ENCODE measurements at places on chromosomes 6 and 20.
A peak's percentile ranks its signal among the peaks of the same experiment; 100 is the strongest.

GRCh38 chr6:38803129-38803528 is 88.0 kb downstream of the DNAH8 start:
- DNase-seq: no peak

DNA sequence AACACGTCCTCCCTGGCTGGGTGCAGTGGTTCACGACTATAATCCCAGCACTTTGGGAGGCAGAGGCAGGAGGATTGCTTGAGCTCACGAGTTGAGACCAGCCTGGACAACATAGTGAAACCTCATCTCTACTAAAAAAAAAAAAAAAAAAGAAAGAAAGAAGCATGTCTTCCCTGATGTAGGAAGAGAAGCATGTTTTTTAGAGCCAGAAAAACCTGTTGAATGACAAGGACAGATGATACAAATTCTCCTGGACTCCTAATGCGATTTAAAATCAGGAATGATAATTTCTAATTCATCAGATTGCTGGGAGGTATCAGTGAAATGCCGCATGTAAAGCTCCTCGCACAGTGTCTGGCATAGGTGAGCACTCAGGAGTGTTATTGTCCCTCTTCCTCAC is 23.7 kb upstream of the SEC63 start:
- no peak for DNase-seq

GRCh38 chr6:149225946-149226345 is 91.6 kb upstream of the TAB2 start:
- DNase-seq: no peak

DNA sequence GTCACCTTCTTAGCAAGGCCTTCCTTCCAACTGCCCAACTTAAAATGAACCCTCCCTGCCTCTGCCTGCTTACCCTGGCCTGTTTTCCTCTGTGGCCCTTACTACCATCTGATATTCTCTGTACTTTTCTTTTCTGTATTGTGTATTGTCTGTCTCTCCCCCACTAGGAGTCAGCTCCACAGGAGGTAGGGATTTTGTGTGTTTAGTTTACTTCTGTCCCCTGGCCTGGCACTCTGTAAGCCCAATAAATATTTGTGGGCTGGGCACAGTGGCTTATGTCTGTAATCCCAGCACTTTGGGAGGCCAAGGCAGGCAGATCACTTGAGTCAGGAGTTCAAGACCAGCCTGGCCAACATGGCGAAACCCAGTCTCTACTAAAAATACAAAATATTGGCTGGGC is 72.8 kb downstream of the RIPOR3 start:
- DNase-seq: no peak

- peak; percentile 22 for DNase-seq
Observed at GRCh38 chr20:1434571-1435336, 31.9 kb downstream of the NSFL1C start.

Measured in stimulated activated CD8-positive, alpha-beta memory T cell treated with anti-CD3 and anti-CD28 coated beads, Interleukin-7, amount 100 ng/mL, for 1 hour (primary cell).